ENCODE measurements at places on chromosomes 5 and 9.

- DNase-seq = no peak
Measured at GRCh38 chr9:116951588-116952435, 264.7 kb downstream of the TRIM32 start.

DNA sequence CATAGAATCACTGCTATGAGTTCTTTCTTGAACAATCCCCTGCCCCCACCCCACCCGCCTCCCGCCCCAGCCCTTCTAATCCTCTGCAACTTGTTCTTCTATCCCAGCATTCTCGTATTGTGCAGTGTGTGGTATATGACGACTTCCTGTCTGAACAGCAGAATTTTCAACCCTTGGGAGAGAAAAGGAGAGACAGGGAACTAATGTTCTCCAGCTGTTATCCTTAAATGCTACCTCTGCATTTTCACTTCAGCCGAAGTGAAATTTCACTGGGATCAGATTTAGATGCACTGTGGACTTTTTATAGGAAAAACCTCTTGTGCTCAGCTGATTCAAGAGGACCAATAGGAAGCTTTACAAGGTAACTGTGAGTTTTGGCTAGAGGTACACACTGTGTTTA is 2.2 kb downstream of the FBXL7 start:
- DNase-seq = no peak

GRCh38 chr5:26439121-26439520 is 599.3 kb downstream of the CDH9 start:
- DNase-seq = no peak

- no peak for DNase-seq
Measured at GRCh38 chr9:137716694-137717287, 98.0 kb downstream of the EHMT1 start.

DNA sequence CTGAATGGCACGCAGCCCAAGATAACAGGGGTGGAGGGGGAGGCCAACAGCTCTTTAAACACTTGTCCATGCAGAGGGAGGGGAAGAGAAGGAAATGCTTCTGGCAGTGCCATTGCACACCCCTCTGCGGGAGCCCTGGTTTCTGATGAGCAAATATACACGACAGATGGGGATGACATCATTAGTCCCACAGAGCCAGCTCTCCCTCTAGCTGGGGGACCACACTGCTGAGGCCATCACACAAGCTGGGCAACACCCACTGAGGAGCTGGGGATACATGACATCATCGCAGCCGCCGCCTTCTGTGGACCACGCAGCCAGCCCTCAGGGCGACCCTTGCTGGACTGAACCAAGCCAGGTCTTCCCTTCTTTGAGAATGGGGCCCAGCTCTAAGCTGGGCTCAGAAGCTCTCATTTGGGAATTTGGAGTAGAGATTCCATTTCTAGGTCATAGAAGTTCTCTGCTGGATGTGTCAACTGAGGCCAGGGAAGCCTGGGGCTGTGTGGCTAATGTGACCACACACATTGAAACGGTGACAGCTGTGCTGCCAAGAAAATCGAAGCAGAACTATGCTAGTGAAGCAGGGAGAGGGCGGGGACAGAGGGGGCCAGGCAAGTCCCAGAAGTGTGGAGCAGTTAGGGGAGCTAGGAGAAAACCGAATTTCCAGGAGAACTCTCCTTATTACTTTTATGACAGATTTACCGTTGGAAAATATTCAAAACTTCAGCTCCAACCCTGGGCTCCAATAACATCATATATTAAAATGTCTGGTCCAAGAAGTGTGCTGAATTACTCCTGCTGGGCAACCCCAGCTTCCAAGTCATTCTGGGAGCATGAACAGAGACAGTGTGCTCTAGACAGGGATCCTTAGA is 79.5 kb downstream of the PRRT1B start:
- DNase-seq = peak; percentile 35

DNA sequence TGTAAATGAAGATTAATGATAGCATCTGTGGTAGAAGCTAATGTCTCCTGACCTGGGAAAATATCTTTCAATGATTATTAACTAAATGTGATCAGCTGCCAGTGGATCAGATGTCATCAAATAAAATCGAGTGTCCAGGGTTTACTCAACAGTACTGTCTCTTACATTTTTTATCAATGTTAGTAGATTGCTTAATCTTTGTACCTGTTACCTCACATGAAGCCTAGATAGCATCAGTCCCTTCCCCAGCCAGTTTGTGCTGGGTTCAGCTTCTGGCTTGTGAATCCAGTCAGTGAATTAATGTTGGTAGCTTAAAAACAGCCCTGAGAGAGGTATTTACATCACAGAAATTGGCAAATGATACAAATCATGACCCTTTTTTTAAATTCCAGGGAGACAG is 134.4 kb downstream of the GHR start:
- DNase-seq = no peak

DNA sequence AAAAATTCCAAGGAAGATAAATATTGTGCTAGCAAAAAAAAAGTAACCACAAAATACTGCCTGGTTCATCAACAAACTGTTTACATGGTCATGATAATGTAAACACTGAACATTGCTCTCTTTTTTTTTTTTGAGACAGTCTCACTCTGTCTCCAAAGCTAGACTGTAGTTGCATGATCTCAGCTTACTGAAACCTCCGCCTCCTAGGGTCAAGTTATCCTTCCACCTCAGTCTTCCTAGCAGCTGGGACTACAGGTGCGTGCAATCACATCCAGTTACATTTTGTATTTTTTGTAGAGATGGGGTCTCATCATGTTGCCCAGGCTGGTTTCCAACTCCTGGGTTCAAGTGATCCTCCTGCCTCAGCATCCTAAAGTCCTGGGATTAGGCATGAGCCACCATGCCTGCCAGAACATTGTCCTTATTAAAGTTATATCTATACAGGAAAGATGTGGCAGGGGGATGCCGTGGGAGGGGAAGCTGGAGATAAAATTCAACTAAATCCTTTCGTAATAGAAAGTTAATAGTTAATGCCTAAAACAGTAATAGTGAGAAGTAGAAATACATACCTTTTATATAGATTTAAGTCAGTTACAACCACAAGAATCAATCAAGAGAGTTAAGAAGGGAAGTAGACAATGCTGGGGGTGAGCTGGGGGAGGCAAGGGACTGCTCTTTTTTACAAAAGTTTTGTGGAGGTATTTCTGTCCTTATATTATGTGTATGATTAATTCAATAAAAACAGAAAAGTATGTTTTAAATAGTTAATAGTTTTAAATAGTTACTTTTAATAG is 52.3 kb downstream of the RGMB start:
- no peak for DNase-seq

GRCh38 chr9:114460513-114461199 is 44.6 kb downstream of the WHRN start:
- DNase-seq = peak; percentile 93

- no peak for DNase-seq
Measured at GRCh38 chr5:135205632-135206349, 171.8 kb upstream of the PITX1 start.

GRCh38 chr5:100659080-100659795 is 124.1 kb downstream of the FAM174A start:
- no peak for DNase-seq

DNA sequence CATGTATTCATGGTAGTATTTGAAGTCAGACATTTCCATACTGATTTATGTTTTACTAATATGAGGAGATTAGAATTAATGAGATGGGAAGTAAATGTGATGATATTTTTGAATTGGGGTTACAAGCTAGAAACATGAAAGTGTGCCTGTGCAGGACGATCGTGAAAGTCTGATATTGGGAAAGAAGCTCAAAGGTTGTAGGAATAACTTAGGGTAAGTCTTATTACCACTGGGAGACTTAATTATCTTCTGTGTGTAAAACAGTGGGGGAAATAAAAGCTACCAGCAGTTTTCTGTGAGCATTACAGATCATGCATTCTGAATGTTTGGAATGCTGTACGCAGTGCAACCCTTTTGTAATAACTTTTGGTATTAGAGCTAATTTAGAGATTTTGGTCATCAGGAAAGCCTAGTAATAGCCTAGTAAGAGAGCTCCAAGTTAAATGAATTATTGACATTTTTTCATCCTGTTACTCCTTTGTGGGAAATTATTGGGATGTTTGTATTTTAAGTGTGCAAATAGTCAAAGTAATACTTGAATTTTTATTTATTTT is 153.9 kb downstream of the PCSK5 start:
- DNase-seq = no peak

GRCh38 chr5:95022967-95023695 is 261.8 kb downstream of the MCTP1 start:
- DNase-seq = no peak

GRCh38 chr9:27193886-27194285 is 84.9 kb downstream of the TEK start:
- no peak for DNase-seq

GRCh38 chr5:142427015-142427364 is 102.2 kb upstream of the SPRY4 start:
- no peak for DNase-seq

GRCh38 chr5:171865471-171865870 is 79.9 kb downstream of the SMIM23 start:
- DNase-seq = no peak

GRCh38 chr5:15439801-15440200 is 60.2 kb upstream of the FBXL7 start:
- no peak for DNase-seq

GRCh38 chr5:95720094-95720786 is 10.9 kb upstream of the RHOBTB3 start:
- no peak for DNase-seq

- no peak for DNase-seq
Measured at GRCh38 chr5:166576323-166576722, 1715.1 kb upstream of the WWC1 start.
